ENCODE measurements at places on chromosomes 12 and 14.

- no peak for DNase-seq
These were observed 44.5 kb downstream of the BEGAIN start for GRCh38 chr14:100542619-100543205.

- DNase-seq = no peak
These were observed 1.3 kb upstream of the RPGRIP1 start for GRCh38 chr14:21278632-21279031.

DNA sequence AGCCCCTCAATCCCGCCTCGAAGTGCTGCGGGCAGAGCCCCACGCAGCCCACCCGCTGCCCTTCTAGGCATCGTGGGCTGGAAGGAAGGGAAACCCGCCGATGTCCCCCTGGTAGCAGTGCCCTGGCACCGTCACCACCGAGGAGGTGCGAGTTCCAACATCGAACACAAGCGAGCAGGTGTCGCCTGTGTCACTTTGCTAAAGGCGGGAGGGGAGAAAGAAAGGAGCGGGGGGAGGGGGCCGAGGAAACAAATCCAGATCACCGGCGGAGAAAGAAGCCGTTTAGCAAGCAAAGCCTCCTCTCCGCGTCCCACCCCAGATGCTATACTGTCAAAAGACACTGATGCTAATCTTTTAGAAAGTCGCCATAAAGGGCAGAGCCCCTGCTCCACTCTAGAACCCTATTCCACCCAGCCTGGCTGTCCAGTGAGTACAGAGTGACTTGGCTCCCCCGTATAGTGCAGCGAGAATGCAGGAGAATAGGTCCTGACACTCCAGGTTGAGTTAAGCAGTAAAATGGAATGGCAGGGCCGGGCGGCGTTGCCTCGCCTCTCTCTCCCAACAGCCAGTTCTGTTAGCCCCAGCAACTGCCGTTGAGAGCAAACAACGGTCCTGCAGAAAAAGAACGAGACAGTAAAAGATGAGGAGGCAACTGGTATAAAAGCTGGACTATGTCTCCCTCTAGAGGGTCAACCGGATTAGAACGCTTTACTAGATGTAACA is 67.9 kb upstream of the USP15 start:
- DNase-seq = peak; percentile 21

DNA sequence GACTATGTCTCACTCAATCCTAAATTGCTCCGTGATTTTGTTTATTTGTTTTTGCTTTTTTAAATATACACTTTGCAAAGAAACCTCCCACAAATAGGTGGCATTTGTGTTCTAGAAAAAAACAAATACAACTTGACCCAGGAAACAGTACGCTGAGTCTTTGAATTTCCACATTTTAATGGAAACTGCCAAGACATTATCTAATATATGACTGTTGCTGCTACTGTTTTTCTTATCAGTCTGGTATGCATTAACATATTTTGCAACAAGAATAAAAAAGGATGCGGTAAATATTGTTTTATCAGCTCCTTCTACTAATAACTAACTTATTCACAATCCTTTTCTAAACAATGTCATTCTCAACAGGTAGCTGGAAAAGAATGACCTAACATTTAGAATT is 187.4 kb downstream of the LRIG3 start:
- DNase-seq = no peak

- no peak for DNase-seq
These were observed 137.1 kb downstream of the PTPRR start for GRCh38 chr12:70783455-70783854.

GRCh38 chr14:63800651-63801375 is 52.0 kb upstream of the SYNE2 start:
- no peak for DNase-seq

- DNase-seq = no peak
These were observed 290.4 kb downstream of the SLC16A7 start for GRCh38 chr12:59886131-59886733.

- DNase-seq = no peak
These were observed 87.1 kb downstream of the ZFP36L1 start for GRCh38 chr14:68705741-68706283.

DNA sequence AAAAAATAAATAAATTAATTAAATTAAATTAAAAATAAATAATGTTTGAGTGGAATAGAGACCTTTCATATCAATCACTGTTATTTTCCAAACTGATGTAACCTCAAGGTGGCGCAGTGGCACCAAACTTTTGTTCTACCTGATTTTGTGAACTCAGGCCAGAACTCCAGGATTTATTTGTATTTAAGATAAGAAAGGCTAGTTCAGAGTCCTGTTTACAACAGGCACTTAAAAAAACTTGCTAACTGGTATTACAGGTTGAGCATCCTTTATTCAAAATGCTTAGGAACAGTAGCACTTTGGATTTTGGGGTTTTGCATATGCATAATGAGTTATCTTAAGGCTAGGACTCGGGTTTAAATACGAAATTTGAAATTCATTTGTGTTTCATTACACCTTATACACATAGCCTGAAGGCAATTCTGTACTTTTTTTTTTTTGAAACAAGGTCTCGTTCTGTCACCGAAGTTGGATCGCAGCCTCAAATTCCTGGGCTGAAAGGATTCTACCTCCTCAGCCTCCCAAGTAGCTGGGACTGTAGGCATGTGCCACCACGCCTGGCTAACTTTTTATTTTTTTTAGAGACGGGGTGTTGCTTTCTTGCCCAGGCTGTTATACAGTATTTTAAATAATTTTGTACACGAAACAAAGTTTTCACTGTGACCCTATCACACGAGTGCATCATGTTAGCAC is 32.4 kb downstream of the YY1 start:
- DNase-seq = no peak

- DNase-seq = no peak
These were observed 591 bp downstream of the GXYLT1 start for GRCh38 chr12:42144158-42144407.

- no peak for DNase-seq
These were observed 12.4 kb upstream of the GPR132 start for GRCh38 chr14:105077649-105077995.

GRCh38 chr12:4288296-4289131 is 15.0 kb downstream of the CCND2 start:
- no peak for DNase-seq

DNA sequence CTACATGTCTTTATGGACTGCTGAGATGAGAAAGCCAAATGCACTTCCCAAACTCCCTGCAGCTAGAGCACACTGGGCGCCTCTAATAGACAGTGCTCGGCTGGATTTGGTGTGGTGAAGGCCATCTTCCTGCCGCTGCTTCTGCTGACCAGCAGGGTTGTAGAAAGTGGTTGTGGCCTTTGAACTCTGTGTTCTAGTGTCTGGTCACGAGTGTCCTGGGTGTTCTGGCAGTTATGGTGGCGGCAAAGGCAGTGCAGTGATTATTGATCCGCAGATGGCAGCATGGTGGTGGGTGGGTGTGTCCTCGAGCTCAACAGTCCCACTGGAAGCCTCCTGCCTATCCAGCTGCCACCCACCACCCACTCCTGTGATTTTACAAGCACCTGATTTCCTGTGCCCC is 43.4 kb downstream of the SMIM41 start:
- no peak for DNase-seq

- no peak for DNase-seq
These were observed 289.5 kb downstream of the TMEM132D start for GRCh38 chr12:129614221-129614885.

- no peak for DNase-seq
These were observed 4.9 kb downstream of the KRT83 start for GRCh38 chr12:52316290-52316689.

DNA sequence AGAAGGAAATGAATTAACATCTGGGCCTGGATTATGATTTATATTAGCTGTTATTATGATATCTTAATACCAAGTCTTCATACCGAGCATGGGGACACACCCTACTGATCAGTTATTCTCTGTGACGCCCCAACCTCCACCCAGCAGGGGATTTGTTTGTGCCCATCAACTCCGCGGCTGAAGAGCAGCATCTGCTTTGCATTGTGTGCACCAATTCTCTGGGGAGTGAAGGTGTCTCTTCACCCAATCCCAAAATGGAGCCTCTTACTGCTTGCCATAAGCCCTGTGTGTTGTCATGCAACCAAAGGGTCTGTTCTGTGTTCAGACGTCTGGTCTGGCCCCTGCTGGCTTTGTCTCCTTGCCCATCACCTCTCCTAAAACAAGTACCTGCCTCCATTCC is 25.4 kb downstream of the DHRS2 start:
- no peak for DNase-seq

DNA sequence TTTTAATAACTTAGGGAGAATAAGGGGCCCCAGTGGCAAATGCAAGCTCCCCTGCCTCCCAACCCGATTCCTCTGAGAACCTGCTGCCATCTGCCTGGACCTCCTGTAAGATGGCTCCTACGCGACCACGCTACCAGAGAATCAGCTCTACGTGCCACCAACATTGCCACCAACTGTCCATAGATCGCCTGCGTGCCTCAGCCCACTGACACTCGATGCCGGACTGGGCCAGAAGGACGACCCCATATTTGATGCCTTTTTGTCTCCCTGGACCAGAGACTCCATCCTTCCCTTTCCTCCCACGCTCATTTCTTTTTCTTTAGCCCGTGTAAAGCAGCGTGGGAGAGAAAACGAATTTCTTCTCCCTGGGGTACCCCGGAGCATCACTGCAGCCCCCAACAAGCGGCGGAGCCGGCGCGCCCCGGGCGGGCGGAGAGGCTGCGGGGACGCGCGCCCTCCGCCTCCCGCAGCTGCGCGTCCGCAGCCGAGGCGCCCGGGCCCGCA is 565 bp upstream of the KLHL42 start:
- peak; percentile 5 for DNase-seq

GRCh38 chr12:109538191-109538863 is 35.0 kb downstream of the MMAB start:
- DNase-seq = no peak

DNA sequence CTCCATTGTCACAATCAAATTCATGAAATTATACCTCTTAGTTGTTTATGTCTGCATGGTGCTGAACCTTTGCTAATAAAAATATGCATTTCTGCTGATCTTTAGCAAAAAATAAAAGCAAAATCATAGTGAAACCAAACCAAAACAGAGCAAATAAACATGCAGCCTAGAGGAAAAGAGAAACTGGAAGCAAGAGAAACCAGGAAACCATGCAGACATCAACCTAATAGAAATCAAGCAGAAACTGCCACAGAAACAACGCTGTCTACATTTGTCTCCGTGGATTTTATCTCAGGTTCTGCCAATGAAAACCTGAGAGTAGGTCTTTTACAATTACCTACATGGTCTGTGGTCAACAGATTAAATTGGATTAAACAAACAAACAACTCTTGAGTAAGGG is 173.7 kb downstream of the SYT10 start:
- no peak for DNase-seq

- no peak for DNase-seq
These were observed at the start of gene LGALS3 for GRCh38 chr14:55129086-55129427. Gene LGALS3 (plus strand): TSS chr14:55129252. CDS start chr14:55137374, 8,122 bp downstream.

DNA sequence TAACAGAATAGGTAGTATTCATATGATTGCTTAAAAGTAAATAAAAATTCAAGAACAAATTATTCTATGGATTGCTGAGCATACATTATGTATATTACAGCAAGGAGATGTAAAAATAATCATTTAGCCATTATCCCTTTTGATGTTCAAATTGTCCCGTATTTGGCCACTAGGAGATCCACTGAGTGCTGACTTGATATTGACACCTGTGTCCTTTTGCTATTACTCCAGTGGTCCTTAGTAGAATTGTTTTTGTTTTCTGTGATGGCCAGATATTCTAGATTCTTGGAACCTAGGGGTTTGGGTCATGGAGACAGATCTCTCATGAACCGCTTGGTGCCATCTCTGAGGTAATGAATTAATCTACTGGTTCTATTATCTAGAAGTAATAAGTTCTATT is 16.8 kb downstream of the ERO1A start:
- no peak for DNase-seq

GRCh38 chr14:95196268-95196667 is 38.9 kb upstream of the DICER1 start:
- no peak for DNase-seq

DNA sequence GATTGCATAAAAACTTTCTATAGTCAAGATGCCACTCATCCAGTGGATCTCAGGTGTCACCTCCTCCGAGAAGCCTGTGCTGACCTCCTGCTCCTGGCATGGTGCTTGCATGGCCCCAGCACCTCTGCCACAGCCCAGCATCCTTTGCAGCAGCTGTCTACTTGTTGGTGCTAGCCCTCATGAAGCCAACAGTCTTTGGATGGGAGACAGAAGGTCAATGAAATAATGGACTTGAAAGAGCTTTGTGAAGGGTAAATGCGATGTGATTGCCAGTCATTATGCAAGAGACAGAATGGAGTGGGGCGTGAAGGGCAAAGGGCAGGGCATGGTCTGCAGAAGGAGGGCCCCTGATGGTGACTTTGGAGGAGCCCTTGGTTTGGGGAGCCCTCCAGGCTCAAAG is 63.0 kb upstream of the CLMN start:
- no peak for DNase-seq

DNA sequence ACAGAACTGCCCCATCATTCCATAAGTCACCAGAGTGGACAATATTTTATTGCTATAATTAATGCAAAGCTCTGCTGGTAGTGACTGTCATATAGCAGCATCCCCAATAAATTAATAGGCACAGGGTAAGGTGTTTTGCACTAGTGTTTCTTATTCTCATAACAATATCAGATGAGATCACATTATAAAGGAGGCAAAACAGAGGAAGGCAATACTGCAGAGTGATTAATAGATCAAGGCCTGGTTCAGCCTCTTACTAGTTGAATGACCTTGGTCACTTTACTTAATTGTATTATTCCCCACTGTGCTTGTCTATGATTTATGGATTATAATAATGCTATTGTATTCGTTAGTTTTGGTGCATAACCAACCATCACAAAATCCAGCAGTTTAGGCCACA is 784.8 kb downstream of the VRK1 start:
- no peak for DNase-seq

- no peak for DNase-seq
These were observed 193.5 kb upstream of the CNOT2 start for GRCh38 chr12:70049596-70050360.

- DNase-seq = no peak
These were observed 468.2 kb upstream of the CCDC196 start for GRCh38 chr14:66017927-66018326.

- DNase-seq = no peak
These were observed 325 bp downstream of the CRIP1 start for GRCh38 chr14:105486974-105487448.

DNA sequence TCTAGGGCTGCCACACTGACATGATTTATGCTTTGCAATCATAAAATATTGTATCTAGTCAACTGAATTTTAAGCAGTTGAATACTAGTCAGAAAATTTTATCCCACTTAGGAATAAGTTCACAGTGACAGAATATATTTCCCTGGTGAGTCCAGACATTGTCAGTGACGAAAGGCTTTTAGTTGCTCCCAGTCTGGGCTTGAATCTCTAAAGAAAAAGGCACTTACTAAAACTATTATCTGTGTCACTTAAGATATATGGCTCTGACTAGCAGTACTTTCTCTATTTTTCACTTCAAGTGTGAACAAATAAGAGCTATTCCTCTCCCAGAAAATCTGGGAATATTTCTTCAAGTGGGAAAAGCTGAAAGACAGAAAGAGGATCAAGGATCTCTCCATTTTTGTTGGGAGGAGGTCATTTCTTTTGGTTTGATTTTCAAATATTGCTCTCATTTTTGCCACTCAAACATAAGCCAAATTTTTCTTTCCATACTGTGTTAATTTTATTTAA is 1262.3 kb upstream of the USP15 start:
- DNase-seq = no peak

Data from activated gamma-delta T cell treated with anti-CD3 and anti-CD28 coated beads, Interleukin-2, amount 50 U/mL, for 16 hours (primary cell).